Activated CD8-positive, alpha-beta memory T cell treated with anti-CD3 and anti-CD28 coated beads, Interleukin-2, amount 50 U/mL, for 4 hours (primary cell): ENCODE measurements at places on chromosomes 4 and X.
A peak's percentile ranks its signal among the peaks of the same experiment; 100 is the strongest.

DNA sequence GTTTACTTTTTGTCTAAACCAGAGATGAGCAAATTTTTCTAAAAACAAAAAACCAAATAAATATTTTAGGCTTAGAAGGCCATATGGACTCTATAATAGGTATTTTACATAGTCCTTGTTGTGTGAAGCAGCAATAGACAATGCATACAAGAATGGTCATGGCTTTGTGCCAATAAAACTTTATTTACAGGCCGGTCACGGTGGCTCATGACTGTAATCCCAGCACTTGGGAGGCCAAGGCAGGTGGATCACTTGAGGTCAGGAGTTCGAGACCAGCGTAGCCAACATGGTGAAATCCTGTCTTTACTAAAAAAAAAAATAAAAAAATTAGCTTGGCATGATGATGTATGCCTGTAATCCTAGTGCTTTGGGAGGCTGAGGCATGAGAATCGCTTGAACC lies 227.6 kb downstream of the CBR4 start:
- no peak for DNase-seq

DNA sequence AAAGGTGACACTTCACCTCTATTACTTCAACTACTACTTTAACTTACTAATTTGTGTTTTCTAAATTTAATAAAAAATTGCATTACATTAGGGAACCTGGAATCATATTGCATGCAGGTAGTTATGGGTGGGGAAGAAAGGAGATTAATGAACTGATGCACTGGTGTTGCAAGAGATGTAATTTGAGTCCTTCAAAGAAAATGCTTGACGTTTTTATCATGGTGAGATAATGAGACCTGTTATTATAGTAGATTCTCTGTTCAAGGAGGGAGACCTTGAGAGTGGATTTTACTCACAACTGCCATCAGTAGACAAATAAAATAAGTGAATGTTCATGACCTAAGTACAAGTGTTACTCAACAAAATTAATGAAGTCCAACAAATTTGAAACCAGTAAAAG lies 26.4 kb upstream of the MED14 start:
- DNase-seq, result no peak

GRCh38 chrX:125678258-125678657 lies 358.6 kb downstream of the TEX13C start:
- no peak for DNase-seq

DNA sequence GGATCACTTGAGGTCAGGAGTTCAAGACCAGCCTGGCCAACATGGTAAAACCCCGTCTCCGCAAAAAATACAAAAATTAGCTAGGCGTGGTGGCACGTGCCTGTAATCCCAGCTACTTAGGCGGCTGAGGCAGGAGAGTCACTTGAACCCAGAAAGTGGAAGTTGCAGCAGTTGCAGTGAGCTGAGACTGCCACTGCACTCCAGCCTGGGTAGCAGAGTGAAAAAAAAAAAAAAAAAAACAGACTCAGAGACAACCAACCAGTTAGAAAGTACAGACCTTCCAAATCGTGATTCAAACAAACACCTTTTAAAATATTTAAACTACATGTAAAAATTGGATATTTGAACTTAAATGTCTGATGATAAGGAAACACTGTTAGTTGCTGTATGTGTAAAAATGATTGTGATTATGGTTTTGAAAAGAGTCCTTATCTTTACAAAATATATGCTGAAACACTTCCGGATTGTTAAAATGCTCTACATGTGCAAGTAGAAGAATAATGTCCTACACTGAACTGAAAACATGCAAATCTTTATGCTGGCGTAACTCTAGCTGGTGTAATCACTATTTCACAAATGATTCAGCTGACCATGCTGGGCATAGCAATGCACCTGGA lies 37.8 kb downstream of the SH3KBP1 start:
- no peak for DNase-seq

GRCh38 chr4:6480534-6481088 lies 8.2 kb upstream of the PPP2R2C start:
- no peak for DNase-seq

- no peak for DNase-seq
Measured at GRCh38 chr4:116925900-116926457, 159.4 kb downstream of the TRAM1L1 start.

GRCh38 chrX:44459501-44459900 lies 83.2 kb downstream of the FUNDC1 start:
- no peak for DNase-seq

GRCh38 chr4:104726002-104726401 lies 231.3 kb upstream of the CXXC4 start:
- no peak for DNase-seq

- DNase-seq, result no peak
Measured at GRCh38 chr4:25702848-25703247, 47.2 kb downstream of the SLC34A2 start.

DNA sequence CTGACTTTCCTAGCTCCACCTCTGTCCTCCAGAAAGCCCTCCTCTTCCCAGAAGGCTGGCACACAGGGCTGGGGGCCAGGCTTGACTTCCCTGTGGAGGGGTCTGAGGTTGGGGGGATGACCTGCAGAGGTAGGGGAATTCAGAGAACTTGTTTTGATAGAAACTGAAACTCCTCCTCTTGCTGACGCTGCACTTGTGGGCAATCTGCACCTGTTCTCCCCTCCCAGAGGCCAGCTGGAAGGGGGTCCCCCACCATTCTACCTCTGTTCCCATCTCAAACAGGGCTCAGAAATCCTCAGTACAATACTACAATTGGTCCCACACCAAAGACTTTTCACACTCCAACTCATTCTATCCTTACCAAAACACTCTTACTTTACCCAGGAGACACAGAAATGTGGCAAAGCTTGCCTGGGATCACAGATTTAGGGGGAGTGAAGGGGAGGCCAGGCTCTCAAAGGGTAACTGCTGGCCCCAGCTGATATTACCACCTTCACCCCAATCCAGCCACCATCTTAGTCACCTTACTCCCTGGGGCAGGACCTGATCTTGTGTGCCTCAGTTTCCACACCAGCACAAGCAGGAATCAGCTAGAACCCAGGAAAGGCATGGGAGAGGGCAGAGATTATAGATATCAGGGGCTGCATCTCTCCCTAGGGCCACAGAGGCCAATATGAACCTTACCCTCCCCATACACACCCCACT lies 18.5 kb downstream of the OTUD5 start:
- peak; percentile 51 for DNase-seq

DNA sequence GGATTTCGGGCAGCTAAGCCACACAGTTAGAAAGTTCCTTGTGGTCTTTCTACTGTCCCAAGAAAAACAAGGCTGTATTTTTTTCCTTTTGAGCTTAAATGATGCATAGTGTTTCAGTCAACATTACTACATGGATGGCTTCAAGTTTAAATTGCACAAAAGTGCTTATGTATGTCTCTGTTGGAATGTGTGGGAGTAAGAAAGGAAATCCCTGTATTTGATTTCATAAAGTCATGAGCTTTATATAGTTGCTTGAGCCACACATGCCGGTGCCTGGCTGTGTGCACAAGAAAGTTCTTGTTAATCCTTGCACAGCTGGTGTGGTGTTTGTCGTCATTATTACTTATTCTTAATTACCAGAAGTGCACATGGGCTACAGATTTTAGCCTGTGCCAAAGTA lies 262.2 kb downstream of the ARHGAP10 start:
- no peak for DNase-seq

DNA sequence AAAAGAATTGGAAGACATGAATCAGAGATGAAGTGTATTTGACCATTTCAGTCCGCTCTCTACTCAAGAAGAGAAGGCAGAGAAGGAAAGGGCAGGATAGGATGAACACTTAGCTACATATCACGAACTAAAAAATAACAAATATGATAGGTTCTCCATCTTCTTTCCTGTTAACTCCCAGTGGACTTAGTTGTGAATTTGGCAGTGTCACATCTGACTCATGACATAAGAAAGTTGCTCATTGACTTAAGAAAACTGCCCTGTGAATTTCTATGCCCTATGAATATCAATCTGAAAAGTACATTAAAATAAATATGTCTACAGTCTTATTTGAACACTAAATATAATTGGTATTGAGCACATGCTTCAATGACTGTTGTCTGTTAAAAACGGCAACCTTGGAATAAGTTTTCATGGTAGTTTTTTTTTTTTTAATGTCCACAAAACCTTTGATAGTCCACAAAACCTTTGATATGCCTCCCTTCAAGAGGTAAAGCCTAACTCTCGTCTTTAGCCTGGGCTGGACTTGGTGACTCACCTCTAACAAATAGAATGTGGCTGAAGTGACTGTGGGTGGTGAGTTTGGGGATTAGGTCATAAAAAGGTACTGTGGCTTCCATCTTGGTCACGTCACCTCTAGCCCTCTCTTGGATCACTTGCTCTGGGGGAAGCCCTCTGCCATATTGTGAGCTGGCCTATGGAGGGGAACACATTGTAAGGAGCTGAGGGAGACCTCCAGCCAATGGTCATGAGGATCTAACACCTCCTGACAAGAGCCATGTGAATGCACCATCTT lies 184.7 kb upstream of the S100G start:
- no peak for DNase-seq

DNA sequence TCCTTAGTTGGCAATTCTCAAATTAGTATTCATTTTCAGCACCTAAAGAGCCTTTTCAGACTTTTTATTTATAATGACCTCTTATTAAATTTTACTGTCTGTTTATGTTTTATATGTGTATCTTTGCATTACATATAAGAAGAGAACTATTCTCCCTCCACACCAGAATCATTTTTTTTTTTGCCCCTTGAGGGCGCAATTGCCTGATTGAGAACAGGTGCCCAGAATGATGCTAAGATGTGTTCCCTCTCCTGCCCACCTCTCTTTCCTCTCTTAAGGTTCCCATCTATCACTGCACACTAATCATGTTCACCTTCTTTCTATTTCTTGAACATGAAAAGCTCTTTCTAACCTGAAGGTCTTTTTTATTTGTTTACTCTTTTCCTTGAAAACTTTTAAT lies 44.2 kb upstream of the ADAM29 start:
- no peak for DNase-seq

- no peak for DNase-seq
Measured at GRCh38 chr4:188992706-188993105, 853.5 kb downstream of the TRIML1 start.

- DNase-seq, result peak; percentile 62
Measured at GRCh38 chrX:130170752-130171445, 863 bp upstream of the RAB33A start.

- DNase-seq, result no peak
Measured at GRCh38 chrX:45070116-45071007, 130.3 kb downstream of the DIPK2B start.

GRCh38 chr4:48899950-48900349 lies 6.6 kb downstream of the OCIAD2 start:
- DNase-seq, result no peak

GRCh38 chr4:61194571-61194970 lies 5.6 kb upstream of the ADGRL3 start:
- DNase-seq, result no peak

DNA sequence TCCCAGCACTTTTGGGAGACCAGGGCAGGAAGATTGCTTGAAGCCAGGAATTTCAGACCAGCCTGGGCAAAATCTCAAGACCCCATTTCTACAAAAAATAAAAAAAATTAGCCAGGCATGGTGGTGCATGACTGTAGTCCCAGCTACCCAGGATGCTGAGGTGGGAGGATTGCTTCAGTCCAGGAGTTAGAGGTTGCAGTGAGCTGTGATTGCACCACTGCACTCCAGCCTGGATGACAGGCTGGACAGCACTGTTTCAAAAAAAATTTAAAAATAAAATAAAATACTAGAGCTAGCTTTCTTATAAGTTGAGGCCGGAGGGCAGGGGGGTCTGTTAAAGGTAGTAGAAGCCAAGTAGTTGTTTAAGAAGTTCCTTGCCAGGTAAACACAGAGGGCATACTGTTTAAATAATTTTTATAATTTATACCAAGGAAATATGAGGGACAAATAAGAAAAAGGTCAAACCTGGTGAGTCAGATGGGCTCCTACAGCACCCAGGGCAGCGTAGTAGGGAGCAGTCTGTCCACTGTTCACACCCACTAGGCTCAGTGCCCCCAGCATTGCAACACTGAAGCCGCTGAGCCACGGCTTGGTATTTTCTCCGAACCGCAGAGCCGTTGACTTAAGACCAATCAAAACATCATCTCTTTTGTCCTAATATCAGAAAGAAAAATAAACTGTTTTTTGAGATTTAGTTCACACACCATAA lies 17.3 kb downstream of the COQ2 start:
- no peak for DNase-seq

- peak; percentile 7 for DNase-seq
Measured at GRCh38 chrX:1423215-1423614, 29.5 kb downstream of the ASMTL start.

DNA sequence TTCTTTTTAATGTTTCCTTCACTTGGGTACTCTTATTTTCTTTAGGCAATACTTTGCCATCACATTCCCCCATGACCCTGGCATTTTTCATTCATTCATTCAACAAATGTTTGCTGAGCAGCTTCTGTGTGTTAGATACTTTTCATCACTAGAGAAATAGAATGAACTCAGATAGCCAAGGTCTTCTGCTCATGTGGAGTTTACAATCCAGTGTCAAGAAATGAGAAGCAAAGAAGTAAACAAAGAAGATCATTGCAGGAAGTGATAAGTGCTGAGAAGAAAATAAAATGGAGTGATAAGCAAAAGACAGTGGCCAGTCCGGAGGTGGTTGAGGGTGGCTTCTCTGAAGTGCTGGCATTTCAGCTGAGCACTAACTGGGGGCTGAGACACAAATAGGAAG lies 63.1 kb downstream of the LIMCH1 start:
- DNase-seq, result no peak
